ENCODE measurements at places on chromosomes 11 and 22. TPM values are rescaled to one million over a fixed set of nuclear protein-coding genes. Genes with fewer than 3 reads are reported as not detected.

- H3K27me3 ChIP-seq = no peaks in the 10 kb centered on the region
- no peak for DNase-seq
- H3K4me3 ChIP-seq = no peak overlapping the region
- H3K36me3 ChIP-seq = no peaks in the 10 kb centered on the region
- H3K27ac ChIP-seq = no peak overlapping the region
- H3K4me1 ChIP-seq = no peaks in the 10 kb centered on the region
Observed at GRCh38 chr22:24414523-24414922, 12.9 kb upstream of the ADORA2A start.

The NLRP14 gene
- not detected for total RNA-seq

The MRGPRF gene
- 173 TPM for total RNA-seq

DNA sequence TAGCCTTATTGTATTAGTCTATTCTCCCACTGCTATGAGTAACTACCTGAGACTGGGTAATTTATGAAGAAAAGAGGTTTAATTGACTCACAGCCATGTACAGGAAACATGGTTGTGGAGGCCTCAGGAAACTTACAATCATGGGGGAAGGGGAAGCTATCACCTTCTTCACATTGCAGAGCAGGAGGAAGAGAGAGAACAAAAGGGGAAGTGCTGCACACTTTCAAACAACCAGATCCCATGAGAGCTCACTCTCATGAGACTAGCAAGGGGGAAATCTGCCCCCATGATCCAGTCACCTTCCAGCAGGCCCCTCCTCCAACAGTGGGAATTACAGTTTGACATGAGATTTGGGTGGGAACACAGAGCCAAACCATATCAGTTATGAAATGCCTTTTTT is 179.4 kb downstream of the ARHGAP42 start:
- H3K4me1 ChIP-seq = no peaks in the 10 kb centered on the region
- no peak overlapping the region for H3K27ac ChIP-seq
- DNase-seq = no peak
- no peaks in the 10 kb centered on the region for H3K27me3 ChIP-seq
- no peak overlapping the region for H3K4me3 ChIP-seq

- DNase-seq = no peak
- no peaks in the 10 kb centered on the region for H3K4me1 ChIP-seq
- H3K36me3 ChIP-seq = no peaks in the 10 kb centered on the region
- H3K27me3 ChIP-seq = no peaks in the 10 kb centered on the region
- no peak overlapping the region for H3K4me3 ChIP-seq
- no peak overlapping the region for H3K27ac ChIP-seq
Observed at GRCh38 chr11:7606496-7606895, 66.8 kb downstream of the CYB5R2 start.

The CEND1 gene
- not detected for total RNA-seq

Measured in uterus (tissue), 4 donors.